ENCODE measurements at places on chromosomes 7 and 10. TPM values are rescaled to one million over a fixed set of nuclear protein-coding genes. Genes with fewer than 3 reads are reported as not detected.

- DNase-seq: no peak
These were observed 65.8 kb upstream of the LAMB4 start for GRCh38 chr7:108196004-108196403.

Gene ALOX5
- total RNA-seq: 10.6 TPM

DNA sequence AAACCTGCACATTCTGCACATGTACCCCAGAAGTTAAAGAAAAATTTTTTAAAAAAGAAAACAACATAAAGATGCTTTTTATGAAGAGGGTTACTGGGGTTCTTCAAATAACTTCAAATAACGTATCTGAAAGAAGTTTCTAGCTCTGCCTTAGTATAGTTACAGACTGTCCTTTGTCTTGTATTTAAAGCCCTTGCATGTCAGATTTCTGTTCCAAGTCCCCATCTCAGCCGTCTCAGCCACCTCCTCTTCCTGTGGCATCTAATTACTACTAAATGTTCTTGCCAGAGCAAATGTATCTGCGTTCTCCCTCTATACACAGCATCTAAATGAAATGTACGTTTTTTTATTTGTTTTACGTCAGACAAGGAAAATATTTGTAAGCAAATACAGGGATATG lies 89.4 kb upstream of the AKR1E2 start:
- no peak for DNase-seq

Gene C10orf67
- total RNA-seq: not detected

- DNase-seq: no peak
These were observed 42.4 kb downstream of the MRPS33 start for GRCh38 chr7:140972344-140972743.

Gene INA
- total RNA-seq: 2.5 TPM

DNA sequence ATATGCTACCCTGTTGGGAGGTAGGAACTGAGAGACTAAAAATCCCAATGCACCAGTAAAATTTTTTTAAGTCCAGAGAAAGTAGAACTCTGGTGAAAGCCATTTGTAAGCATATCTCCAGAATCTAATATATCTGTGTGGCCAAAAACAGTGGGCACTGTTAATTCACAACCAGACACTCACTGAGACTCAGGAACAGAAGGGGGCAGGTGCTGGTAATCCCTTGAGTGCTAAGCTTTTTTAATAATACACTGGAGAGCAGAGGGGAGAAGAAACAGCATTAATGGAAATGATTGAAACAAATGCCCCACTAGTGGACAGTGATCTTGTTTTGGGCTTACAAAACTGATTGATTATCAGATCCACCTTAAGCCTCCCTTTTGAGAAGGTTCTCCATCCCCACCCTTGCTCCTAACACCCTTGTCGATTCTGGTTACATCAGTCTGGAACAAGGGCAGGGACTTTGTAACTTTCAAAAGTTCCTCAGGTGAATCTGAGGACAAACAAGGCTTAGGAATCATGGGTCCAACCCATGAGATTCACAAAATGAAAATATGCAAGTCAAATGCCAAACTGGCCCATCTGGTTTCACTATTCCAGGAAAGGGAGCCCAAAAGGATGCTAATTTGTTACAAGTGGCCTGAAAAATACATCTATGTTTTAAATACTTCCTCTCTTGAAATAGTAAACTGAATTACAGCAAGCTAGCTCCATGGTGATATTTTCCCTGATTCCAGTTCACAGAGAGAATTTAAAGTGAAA lies 29.7 kb downstream of the PLXNA4 start:
- no peak for DNase-seq

GRCh38 chr7:143188994-143189393 lies 5.8 kb downstream of the TAS2R39 start:
- no peak for DNase-seq

- no peak for DNase-seq
These were observed 9.6 kb downstream of the KLHDC10 start for GRCh38 chr7:130079846-130080394.

Gene GIMAP7
- total RNA-seq: 1.8 TPM

Gene OPN1SW
- total RNA-seq: not detected

- no peak for DNase-seq
These were observed 155.1 kb downstream of the OR13A1 start for GRCh38 chr10:45160271-45160670.

Gene TMEM196
- total RNA-seq: not detected

GRCh38 chr10:3263082-3263481 lies 90.5 kb upstream of the PITRM1 start:
- DNase-seq: no peak

DNA sequence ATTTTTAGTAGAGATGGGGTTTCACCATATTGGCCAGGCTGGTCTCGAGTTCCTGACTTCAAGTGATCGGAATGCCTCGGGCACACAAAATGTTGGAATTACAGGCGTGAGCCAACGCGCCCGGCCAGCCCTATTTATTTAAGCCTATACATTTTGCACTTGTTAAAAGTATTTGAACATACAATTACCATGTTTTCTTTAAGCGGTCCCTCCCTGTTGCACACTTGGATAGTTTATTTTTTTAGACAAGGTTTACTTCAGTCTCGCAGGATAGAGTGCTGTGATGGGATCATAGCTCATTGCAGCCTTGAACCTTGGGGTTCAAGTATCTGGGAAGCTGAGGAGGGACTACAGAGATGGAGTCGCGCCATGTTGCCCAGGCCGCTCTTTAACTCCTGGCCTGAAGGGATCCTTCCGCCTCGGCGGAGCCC lies 35.7 kb upstream of the SRRM3 start:
- no peak for DNase-seq

Gene IFIT1B
- total RNA-seq: not detected

Gene MEOX2
- 3.2 TPM for total RNA-seq

DNA sequence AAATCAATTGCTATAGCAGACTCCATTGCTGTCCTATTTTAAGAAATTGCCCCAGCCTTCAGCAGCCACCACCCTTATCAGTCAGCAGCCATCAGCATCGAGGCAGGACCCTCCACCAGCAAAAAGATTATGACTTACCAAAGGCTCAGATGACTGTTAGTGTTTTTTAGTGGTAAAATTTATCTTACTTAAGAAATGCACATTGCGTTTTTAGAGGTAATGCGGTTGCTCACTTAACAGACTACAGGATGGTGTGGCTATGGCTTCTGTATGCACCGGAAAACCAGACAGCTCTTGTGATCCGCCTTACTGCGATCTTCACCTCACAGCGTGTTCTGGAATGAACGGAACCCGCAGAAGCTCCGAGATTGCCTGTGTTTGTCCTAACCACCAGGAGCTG lies 58.1 kb downstream of the WDR37 start:
- no peak for DNase-seq

GRCh38 chr10:57222129-57222528 lies 861.1 kb upstream of the ZWINT start:
- no peak for DNase-seq

- DNase-seq: no peak
These were observed 5.0 kb downstream of the HBP1 start for GRCh38 chr7:107173691-107174406.

DNA sequence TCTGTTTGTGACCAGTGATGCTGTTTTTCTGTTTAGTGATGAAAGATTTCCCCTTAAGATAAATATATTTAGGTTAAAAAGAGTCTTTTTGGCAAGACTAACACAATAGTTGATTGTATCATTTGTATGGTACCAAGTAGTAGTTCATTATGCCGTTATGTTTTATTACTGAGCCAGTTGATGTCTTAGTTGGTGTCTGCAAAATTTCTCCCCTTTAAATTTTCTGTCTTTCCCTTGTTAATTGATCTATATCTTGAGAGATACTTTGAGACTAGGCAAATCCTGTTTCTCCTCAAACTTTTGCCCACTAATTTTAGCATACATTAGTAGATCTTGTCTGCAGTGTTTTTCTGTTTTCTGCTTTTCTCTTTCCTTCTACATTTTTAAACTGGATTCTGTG lies 21.7 kb downstream of the UBE3C start:
- DNase-seq: no peak

- no peak for DNase-seq
These were observed 27.0 kb upstream of the LRRD1 start for GRCh38 chr7:92205987-92206386.

DNA sequence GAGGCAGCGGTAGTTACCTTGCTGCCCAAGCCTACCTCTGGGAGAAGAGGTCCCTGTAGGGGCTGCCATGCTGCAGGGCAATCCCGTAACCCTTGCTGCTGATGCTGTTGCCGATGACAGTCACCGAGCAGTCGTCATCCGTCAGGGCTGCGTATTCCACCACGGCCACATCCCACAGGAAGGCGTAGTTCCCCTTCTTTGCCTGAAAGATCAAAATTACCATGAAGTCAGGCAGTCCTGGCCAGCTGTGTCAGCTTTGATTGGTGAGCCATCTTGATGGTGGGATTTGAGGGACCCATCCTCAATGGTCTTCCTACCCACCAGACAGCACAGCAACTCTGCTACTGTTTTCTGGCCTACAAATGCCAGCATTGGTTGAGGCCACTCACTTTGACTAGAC lies 746.8 kb downstream of the GRID1 start:
- DNase-seq: no peak

Gene CRTAC1
- total RNA-seq: 3.8 TPM

DNA sequence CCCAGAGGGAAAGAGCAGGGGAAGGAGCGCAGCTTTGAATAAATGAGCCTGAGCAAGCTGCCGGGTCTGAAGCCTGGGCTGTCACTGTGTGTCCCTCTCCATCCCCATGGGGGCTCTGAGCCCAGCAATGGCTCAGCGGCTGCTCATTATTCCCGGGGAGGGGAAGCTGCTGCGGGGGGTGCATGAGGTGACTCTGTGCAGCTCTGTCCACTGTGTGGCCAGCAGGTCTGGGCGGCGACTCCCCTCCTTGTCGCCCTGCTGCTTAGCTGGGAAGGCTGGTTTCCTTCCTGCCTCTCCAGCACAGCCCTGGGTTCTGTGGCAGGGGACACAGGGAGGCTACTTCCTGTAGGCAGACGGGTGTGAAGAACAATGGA lies 234.2 kb downstream of the PRPF18 start:
- DNase-seq: no peak

Gene RNLS
- 9.5 TPM for total RNA-seq

Gene HTR5A
- not detected for total RNA-seq

Data from esophagus squamous epithelium (tissue), 5 donors.